ENCODE measurements at places on chromosomes 11 and 22. TPM values are rescaled to one million over a fixed set of nuclear protein-coding genes. Genes with fewer than 3 reads are reported as not detected.

DNA sequence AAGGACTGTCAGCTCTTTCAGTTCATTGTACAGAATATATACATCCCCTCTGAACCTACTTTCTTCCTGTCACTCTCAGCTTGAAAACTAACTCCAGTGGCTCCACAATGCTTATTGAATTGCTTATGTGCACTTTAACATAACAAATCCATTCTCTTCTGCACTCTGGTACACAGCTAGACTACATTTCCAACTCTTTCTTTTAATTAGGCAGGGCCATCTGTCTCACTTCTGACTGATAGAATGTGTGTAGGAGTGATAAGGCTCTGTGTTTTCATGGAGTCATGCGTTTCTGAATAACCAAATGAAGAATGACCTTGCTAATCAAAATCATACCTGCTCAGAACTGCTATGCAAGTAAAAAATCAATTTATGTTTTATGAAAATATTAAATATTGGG lies 278.5 kb upstream of the CCDC179 start:
- no peak for DNase-seq

GRCh38 chr11:84413549-84413948 lies 1127.4 kb upstream of the CCDC90B start:
- DNase-seq: no peak

GRCh38 chr22:40463683-40464082 lies 93.3 kb downstream of the SGSM3 start:
- peak; percentile 41 for DNase-seq

DNA sequence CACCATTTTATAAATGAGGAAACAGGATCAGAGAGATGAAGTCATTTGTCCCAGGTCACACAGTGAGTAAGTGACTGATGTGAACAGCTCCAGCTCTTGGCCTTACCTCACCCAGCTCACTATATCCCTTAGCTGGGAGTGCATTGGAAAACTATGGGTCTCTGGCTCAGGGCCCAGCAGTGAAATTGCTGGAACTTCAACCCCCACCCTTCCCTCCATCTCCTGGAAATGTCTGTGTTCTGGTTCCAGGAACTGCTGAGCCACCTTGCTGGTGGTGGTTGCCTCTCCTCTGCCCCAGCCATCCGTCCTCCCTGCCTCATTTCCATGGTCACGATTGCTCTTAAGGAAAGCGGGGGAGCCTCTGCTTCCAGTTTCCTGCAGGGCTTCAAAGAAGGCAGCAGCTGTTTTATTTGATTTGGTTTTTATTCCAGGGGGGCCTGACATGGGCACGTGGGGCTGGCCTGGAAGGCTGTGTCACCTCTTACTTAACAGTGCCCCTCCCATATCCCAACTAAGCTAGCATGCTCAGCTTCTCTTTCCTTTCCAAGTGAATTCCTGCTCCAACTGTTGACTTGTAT lies 46.2 kb upstream of the CSTF3 start:
- DNase-seq: peak; percentile 54

- DNase-seq: no peak
Measured at GRCh38 chr11:7485186-7486097, at the start of gene OLFML1. Gene OLFML1, plus strand, starts transcription at chr11:7485506. Its CDS starts 370 bp downstream, at chr11:7485876.

DNA sequence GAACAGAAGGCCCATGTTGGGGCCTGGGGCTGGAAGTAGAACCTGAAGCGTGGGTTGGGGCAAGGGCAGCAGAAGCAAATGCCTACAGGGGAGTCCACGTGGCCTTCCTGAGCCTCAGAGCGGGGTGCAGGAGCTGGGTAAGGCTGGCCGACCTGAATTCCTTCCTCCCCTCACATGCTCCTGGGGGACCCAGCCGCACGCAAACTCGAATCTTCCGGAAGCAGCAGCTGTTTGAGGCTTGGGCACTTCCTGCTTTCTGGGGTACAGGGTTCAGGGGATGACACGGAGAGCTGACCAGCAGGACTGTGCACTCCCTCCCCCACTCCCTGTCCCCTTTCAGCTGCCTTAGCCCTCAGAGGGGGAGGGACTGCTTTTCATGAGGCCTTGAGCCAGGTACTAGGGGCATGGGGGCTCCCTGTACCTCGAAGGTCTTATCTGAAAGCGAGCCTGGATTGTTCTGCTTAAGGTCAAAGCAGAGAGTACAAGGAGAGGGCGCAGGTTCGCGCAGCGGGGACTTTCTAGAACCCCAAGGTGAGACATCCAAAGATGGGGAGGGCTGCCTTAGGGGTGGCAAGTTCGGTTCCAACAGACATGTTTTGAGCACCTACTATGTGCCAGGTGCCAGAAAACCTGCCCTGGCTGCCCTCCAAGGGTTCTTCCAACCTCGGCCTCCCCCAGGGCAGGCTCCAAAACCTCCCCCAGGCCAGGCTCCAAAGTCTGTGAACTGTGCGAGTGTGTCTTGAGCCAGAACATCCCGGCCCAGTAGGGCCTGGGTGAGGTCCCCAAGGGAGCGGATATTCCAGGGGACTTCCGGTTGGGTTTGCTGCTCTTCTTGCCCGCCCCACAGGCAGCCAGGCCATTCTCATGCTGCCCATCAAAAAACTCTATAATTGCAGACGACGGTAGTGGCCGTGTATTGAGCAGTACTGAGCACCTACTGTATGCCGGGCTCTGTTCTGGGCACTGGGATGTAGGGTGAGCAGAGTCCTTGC lies 1.7 kb downstream of the NCF4 start:
- no peak for DNase-seq

The DLG2 gene
- 0.51 TPM for total RNA-seq
